Stimulated activated CD8-positive, alpha-beta memory T cell treated with anti-CD3 and anti-CD28 coated beads, Interleukin-4, amount 100 ng/mL, for 4 hours (primary cell): ENCODE measurements at places on chromosomes 1 and 21.

DNA sequence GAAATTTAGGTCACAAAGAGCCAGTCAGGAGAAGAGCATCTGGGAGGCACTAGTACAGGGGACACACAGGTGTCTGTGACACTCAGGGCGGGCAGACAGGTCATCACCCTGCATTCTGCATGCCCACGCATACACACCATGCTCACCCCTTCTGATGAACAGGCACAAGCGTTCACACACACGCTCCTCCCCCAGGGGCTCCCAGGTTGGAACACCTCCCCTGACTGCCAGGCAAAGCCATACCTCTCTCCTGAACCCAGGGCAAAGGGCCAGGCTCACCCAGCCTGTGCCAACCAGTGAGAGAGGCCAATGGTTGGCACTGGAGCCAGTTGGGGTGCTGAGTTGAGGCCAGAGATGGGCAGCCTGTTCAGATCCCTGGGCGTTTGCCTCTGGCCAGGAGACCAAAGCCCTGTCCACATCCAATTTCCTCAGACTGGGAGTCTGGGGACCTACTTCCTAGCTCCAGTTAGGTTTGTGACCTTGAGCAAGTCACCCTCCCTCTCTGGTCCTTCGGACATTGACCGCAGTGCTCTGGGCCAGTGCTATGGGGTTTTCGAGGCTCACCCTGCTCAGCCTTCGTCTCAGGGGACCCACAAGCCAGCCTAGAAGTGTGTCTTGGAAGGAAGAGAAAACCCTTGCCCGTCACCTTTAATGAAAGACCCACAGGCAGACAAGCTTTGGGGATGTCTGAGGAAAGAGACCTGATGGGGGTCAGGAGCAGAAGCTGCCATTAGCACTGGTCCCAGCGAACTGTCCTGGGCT is 5.8 kb upstream of the LAD1 start:
- DNase-seq, result no peak

DNA sequence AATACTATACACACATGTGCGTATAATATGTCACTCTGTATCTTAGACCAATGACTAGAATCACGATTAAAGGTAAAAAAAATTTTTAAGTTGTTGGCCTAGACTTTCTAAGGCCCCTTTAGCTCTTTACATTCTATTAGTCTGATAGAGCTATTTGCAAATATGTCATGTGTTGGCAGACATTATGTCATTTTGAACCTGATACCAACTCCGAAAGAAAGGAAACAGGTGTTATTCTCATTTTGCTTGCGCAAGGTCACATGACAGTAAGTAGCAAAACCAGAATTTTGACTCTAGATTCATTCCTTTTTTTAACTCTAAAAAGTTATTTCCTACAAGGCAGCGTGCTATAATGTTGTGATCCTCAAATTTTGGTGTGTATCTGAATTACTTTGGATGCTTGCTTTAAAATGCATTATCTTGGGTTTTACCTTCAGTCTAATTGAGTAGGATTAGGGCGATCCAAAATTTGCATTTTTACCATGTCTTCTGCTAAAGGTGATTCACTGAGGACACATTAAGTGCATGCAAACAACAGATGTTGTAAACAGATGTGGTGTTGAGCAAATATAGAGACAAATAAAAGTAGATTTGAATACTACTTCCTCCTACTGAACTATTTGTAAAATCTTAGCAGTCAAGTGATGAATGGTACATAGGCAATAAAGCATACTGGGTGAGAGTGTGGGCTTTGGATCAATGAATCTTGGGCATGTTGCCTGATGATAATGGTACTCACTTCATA is 63.5 kb upstream of the KIAA1614 start:
- DNase-seq, result no peak

DNA sequence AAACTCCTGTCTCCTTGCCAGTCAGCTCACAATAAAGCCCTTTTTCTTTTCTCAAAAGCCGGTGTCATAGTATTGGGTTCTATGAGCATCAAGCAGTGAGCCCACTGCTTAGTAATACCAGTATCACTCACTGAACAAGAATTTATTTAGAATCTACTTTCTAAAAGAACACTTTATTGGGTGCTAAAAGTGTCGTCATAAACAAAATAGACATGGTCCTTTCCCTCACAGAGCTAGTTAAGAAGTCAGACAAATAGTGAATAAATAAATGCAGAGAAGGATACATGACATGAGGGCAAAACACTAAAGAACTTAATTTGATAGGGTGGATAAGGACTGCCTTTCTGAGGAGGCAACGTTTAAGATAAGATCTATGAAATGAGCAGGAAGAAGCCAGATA is 32.2 kb downstream of the EVI5 start:
- no peak for DNase-seq

DNA sequence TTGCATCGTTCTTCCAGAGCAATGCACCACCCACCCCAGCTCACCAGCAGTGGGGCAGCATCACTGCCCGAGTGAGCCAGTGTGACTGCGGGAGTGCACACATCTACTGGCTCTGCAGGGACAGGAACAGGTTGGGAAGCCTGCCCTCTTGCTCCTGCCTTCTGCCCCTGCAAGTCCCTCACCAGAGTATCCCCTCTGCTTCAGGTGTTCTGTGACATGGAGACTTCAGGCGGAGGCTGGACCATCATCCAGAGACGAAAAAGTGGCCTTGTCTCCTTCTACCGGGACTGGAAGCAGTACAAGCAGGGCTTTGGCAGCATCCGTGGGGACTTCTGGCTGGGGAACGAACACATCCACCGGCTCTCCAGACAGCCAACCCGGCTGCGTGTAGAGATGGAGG is 4.2 kb downstream of the ANGPTL7 start:
- DNase-seq, result no peak

DNA sequence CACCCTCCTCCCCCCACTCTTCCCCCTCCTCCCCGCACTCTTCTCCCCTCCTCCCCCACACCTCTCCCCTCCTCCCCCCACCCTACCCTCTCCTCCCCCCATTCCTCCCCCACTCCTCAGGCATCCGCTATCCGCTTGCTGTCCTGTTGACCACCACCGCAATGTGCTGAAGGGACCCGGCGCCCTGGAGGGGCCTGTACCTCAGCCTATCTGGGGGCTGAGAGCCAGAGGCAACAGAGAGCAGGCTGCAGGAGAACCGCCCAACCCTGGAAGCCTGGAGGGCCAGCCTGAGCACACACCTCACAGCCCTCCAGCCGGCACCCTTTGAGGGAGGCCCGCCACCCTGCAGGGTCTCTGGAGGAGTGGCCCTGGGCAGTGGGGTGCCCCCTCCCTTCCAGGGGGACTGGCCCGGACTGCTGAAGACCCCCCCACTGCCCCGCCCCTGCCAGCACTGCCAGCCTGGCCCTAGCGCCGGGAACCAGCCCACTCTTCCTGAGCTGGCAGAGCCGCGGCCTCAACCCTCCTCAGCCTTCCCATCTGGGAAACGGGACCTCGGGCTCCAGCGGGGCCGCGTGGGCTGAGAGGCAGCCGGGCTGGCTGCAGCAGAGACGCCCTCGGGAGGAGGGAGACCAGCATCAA is 1.2 kb downstream of the C1QTNF12 start:
- no peak for DNase-seq
